Testis (tissue), 5 donors: ENCODE measurements at places on chromosomes 7 and 10. TPM values are rescaled to one million over a fixed set of nuclear protein-coding genes. Genes with fewer than 3 reads are reported as not detected.
A peak's percentile ranks its signal among the peaks of the same experiment; 100 is the strongest.

GRCh38 chr7:96085953-96086352 lies 235.9 kb downstream of the SLC25A13 start:
- H3K4me1 ChIP-seq, result no peaks in the 10 kb centered on the region
- no peaks in the 10 kb centered on the region for H3K36me3 ChIP-seq
- H3K27me3 ChIP-seq, result no peaks in the 10 kb centered on the region
- H3K27ac ChIP-seq, result no peak overlapping the region

DNA sequence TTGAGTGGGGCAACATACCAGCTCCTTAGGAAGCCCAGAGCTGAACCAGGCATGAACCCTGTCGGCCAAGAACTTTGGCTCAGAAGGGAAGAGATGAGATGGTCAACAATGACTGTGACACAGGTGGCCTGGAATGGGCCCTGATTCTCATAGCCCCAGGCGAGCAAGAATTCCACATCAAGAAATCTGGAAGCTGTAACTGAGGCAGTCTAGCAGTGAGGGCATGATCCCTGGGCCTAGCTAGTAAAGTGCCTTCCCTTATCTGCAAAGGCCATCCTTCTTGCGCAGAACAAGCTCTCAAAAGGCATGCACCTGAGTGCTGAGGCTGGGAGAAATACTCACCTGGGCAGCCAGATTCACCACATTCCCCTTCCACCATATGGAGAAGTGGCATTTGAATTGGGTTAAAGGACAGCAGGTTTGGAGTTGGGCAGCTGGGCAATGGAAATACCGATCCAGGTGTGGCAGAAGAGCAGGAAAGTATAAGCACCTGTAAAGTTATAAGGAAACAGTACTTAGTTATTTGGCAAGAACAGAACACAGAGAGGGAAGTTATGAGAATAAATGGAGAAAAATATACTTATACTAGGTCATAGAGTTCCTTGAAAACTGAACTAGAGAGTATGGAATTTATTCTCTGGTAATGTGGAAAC lies 78.6 kb upstream of the CAPZA2 start:
- H3K4me1 ChIP-seq, result no peaks in the 10 kb centered on the region
- no peaks in the 10 kb centered on the region for H3K36me3 ChIP-seq
- H3K27ac ChIP-seq, result no peak overlapping the region
- DNase-seq, result no peak
- H3K4me3 ChIP-seq, result no peak overlapping the region

HOXA4 gene
- total RNA-seq, result 3.4 TPM

DNA sequence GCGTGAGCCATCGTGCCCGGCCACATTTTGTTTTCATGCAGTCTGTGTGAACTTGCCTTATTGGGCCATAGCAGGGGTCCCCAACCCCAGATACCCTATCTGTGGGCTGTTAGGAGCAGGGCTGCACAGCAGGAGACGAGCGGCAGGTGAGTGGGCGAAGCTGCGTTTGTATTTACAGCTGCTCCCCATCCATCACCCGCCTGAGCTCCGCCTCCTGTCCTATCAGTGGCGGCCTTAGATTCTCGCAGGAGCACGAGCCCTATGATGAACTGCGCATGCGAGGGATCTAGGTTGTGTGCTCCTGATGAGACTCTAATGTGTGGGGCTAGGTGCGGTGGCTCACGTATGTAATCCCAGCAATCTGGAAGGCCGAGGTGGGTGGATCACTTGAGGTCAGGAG lies 293.9 kb downstream of the CAMK1D start:
- no peak overlapping the region for H3K27ac ChIP-seq
- no peak overlapping the region for H3K4me3 ChIP-seq
- peak; percentile 79 for DNase-seq

GRCh38 chr7:7399707-7400106 lies 136.0 kb downstream of the COL28A1 start:
- DNase-seq, result no peak
- H3K27me3 ChIP-seq, result no peaks in the 10 kb centered on the region
- H3K4me3 ChIP-seq, result no peak overlapping the region

DNA sequence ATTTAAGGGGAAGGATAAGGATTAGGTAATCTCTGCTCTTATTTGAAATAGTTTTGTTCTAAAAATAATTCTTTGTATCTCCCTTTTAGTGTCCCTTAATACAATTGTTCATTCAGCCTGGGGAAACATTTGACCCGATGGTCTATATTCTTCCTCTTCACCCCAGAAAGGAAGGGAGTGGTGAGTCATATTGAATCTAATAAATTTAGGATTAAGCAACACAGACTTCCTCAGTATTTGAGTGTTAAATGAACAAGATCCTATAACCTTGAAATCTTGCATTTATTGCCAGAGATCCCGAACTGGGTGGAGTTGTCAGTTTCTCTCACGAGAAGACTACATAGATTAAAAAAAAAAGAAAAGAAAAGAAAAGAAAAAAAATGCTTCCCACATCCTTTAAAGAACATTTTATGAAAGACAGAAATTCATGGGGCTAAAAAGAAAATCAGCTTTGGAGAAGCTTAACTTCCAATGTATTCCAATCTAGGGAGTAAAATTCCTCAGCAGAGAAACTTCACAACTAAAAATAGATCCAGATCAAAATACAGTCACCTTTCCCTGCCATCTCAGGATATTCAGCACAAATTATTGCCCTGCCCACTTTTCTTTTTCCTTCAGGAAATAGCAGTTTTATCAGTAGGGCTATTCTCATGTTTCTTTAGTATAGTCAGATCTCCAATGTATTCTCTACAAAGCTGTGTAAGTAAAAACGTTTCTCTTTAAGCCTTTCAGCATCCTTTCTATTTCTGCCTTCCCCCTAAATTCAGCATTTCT lies 82.2 kb downstream of the SEMA3D start:
- H3K27me3 ChIP-seq, result no peaks in the 10 kb centered on the region
- H3K27ac ChIP-seq, result peak overlapping the region; percentile 39
- peak; percentile 18 for DNase-seq

DNA sequence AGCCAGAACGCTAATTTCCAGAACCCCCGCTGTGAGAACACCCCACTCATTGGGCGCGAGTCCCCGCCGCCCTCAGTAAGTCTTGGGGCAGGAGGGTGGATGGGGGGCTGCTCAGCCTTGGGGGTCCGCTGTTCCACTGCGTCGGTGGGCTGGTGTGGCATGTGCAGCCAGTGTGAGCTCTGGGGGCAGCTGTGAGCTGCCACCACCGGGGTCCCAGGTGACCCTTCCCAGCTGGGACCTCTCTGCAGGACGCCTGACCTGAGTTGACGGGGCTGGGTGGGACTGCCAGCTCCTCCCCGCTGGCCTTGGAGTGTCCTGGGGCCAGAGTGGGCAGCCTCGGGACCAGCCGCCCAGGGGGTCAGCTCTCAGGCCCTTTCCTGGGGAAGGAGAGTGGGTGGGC lies 27.2 kb downstream of the TTYH3 start:
- peaks cover 13% of the 10 kb centered on the region for H3K4me1 ChIP-seq
- no peaks in the 10 kb centered on the region for H3K36me3 ChIP-seq
- no peak for DNase-seq
- H3K4me3 ChIP-seq, result no peak overlapping the region
- no peaks in the 10 kb centered on the region for H3K27me3 ChIP-seq

GRCh38 chr10:49364747-49365146 lies 31.1 kb downstream of the DRGX start:
- H3K4me3 ChIP-seq, result no peak overlapping the region
- H3K36me3 ChIP-seq, result no peaks in the 10 kb centered on the region
- no peak for DNase-seq
- peaks cover 8% of the 10 kb centered on the region for H3K4me1 ChIP-seq
- H3K27ac ChIP-seq, result no peak overlapping the region
